Left renal pelvis (tissue), 4 donors: ENCODE measurements at places on chromosomes 7 and 10. TPM values are rescaled to one million over a fixed set of nuclear protein-coding genes. Genes with fewer than 3 reads are reported as not detected.
A peak's percentile ranks its signal among the peaks of the same experiment; 100 is the strongest.

DNA sequence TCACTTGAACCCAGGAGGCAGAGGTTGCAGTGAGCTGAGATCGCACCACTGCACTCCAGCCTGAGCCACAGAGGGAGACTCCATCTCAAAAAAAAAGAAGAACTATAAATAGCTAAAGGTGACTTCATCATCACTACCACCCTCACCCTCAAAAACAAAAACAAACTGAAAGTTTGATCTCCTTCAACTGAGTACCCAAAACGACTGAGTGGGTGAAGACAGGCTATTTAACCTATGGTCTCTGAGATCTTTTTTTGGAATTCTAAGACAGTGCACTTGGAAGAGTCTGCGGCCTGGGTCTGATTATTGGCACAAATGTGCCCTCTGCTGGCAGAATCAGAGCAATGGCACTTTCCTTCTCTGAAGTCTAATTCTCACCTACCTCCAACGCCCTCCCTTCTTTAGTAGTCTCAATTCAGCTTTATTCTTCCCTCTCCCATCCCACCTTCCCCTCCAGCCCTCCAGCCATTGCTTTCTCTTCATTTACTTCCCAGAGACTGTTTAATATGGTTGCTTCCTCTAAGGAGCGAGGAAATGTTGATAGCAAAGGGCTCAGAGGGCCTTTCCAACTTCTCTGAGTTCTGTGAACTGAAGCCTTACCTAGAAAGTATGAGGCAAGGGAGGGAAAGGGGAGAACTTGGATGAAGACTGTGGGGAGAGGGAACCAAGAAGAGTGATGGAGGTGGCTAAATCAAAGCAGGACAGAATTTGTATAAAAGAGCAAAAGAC, 2.9 kb upstream of the MYOZ1 start:
- no peak for DNase-seq

NYAP1 gene
- polyA plus RNA-seq: 4.2 TPM

DNA sequence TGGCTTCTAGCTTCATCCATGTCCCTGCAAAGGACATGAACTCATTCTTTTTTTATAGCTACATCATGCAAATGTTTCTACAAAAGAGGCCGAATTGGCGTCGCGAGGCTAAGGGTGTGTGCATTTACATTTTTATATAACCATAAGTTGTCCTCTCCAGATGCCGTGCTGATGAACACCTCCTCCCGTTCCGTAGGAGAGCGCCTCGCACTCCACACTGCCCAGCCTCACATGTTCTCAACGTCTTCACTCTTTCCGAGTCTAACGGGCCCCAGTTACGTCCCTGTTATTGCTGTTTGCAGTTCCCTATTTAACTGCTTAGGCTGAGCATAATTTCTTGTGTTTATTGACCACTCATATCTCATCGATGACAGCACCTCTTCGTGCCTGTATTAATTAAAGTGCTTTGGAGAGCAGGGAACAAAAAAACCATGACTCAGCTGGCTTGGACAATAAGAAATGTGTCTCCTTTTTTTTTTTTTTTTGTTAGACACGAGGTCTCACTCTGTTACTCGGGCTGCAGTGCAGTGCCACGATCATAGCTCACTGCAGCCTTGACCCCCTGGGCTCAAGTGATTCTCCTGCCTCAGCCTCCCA, 113.5 kb upstream of the SDK1 start:
- no peak for DNase-seq

LDB3 gene
- 0.74 TPM for polyA plus RNA-seq

SPDYE6 gene
- polyA plus RNA-seq: 0.16 TPM

DNA sequence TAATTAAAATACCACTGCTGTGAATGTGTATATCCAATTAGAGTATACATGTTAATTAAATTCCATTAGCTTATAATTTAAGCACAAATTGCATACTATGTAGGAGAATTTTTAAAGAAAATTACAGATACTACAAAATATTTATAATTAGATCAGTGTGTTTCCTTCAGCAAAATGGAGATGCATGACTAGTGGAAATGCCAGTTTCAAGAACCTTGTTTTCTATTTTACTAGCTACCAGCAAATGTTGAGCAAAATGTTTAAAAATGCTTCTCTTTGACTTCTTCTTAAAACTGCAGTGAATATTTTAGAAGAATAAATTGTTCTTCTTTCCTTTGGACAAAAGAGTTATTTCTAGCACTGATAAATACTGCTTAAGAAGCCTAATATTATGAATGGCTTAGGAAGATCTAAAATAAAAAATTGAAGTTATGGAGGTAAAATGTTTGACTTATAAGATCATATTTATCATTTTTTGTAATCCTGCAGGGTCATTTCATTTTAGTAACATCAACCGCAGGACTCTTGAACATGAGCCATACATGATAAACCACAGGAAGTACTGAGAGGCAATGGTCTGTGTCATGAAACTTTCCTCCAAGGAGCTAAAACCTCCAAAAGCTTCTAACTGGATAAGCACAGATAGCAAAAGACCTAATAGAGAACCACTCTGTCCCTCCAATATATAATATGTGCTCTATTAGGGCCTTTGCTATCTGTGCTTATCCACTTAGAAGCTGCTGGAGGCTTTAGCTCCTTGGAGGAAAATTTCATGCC, 1066.0 kb upstream of the CELF2 start:
- no peak for DNase-seq

GRCh38 chr7:155254018-155254417, 43.7 kb upstream of the INSIG1 start:
- DNase-seq: no peak

DNA sequence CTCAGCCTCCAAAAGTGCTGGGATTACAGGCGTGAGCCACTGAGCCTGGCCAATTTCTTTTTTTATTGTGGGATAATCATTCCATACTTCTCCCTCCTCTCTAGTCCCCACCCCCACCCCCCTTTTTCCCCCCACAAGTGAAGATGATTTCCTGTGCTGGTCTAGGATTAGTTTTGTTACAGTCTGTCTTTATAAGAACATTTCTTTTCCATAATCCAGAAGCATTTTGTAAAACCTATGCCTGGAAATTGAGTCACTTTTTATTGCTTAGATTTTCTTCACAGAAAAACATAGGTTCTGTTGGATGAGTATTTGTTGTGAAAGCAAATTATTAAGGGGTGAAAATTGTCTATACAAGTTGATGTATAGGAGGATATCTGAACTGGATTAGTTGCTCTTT, 98.9 kb downstream of the KAT6B start:
- no peak for DNase-seq

BMPR1A gene
- polyA plus RNA-seq: 89.4 TPM

NPM3 gene
- 51.1 TPM for polyA plus RNA-seq

- DNase-seq: no peak
These were observed 167.4 kb downstream of the IMMP2L start for GRCh38 chr7:111394891-111395290.

UCMA gene
- not detected for polyA plus RNA-seq

GRCh38 chr7:19522486-19522885, 186.4 kb downstream of the POLR1F start:
- DNase-seq: no peak

- DNase-seq: no peak
These were observed 27.3 kb downstream of the EMX2 start for GRCh38 chr10:117569610-117570390.

PNLIPRP3 gene
- not detected for polyA plus RNA-seq

- no peak for DNase-seq
These were observed 98.4 kb upstream of the EEPD1 start for GRCh38 chr7:36054637-36055036.

- no peak for DNase-seq
These were observed 65.3 kb downstream of the COBL start for GRCh38 chr7:51251290-51251689.

- no peak for DNase-seq
These were observed 41.2 kb upstream of the SDK1 start for GRCh38 chr7:3259711-3260400.

FAM241B gene
- polyA plus RNA-seq: 2.7 TPM

- no peak for DNase-seq
These were observed 401.2 kb downstream of the SH2D4B start for GRCh38 chr10:80938903-80939302.

DNA sequence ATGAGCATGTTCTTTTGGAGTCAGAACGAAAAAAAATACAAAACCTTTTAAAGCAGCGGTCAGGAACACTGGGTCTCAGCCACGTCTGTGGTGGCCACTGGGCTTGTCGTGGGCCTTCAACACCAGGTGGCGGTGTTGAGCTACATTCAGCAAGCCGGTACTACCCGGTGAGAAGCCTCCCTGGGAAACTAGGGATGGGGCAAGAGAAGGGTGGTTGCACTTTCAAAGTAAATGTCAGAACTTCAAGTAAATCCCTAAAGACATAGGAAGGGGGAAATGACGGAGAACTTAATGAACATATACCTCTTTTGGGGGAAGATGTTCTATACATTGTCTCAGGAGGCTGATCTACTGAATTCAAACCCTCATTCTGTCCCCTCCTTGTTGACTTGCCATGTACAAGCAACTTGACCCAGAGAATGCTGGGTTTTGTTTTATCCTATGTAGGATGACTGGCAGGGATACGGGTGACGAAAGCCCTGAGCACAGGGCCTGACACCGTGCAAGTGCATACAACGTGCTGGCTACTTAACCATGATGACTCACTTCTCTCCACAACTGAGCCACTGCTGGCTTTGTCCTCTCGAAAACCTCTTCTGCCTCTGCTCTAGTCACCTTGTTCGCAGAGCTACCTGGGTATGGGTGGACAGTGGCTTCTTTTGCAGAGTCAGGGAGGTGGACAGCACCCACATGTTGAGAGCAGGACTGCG, 49.0 kb upstream of the BAMBI start:
- peak; percentile 63 for DNase-seq

PRTFDC1 gene
- polyA plus RNA-seq: 53.0 TPM

- DNase-seq: peak; percentile 2
These were observed 153.3 kb downstream of the STK31 start for GRCh38 chr7:23863209-23863787.

RAB19 gene
- polyA plus RNA-seq: 2.8 TPM

DNA sequence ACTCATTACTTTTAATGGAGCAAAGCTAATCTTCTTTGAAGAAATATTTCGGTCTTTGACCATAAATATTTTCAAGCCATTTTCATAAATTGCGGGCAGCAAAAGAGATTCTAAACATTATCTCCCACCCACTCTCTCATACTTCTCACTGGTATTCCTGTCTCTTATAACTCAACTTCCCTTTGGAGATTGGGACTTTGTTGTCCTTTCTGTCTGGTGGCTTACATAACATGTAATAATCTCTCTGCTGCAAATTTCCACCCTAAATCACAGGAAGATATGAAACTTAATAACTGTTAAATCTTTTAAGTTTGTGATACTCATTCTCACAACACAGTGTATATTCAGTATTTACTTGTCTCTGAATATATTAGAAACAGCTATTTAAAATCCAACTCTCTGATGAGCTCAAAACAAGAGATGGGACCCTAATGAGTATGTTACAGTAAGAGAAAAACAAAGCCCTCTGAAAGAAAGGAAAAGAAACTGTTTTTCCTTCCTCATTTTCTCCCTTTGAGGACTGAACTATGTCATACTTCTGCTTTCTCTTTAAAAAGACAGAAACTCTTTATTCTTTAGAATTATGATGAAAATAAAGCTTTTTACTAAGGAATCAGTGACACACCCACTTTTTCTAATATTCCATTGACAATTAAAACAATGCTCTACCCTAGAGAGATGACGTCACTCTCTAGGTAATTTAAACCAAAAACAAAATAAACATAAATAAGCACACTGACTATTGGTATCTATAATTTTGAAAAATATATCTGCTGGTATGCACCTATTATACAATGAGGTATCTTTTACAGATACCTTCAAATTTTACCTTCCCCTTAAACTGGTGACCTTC, 14.7 kb downstream of the CALCR start:
- DNase-seq: no peak

MNX1 gene
- 0.14 TPM for polyA plus RNA-seq

IFIT2 gene
- polyA plus RNA-seq: 11.9 TPM

IFIT3 gene
- 12.5 TPM for polyA plus RNA-seq
